ENCODE measurements at places on chromosomes 11 and 22. TPM values are rescaled to one million over a fixed set of nuclear protein-coding genes. Genes with fewer than 3 reads are reported as not detected.

MMP10 gene
- not detected for total RNA-seq

TEF gene
- 8.6 TPM for total RNA-seq

IFTAP gene
- total RNA-seq: 13.5 TPM

GRCh38 chr11:534396-535209 lies 773 bp downstream of the HRAS start:
- H3K36me3 ChIP-seq: no peaks in the 10 kb centered on the region
- peak overlapping the region; percentile 73 for H3K4me3 ChIP-seq
- no peaks in the 10 kb centered on the region for H3K4me1 ChIP-seq

DNA sequence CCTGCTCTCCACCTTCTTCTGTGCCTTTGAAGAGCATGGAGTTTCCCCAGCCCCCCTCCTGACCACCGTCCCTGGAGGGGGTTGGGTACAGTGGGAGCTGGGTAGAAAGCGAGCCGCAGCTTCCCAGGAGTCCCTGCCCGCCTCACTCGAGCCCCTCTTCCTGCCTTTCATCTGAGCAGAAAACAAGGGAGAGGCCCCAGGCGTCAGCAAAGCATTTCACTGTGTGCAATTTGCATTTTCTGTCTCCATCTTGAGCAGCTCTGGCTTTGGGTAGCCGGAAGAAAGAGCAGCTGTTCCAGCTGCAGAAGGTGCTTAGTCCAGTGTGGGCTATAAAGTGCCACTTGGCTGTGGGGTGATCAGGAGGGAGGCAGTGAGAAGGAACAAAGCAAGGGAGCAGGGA lies 229.7 kb downstream of the CEP164 start:
- H3K27me3 ChIP-seq: no peaks in the 10 kb centered on the region
- no peak overlapping the region for H3K27ac ChIP-seq
- no peak overlapping the region for H3K4me3 ChIP-seq
- H3K4me1 ChIP-seq: no peaks in the 10 kb centered on the region

- H3K27me3 ChIP-seq: no peaks in the 10 kb centered on the region
- DNase-seq: no peak
- no peaks in the 10 kb centered on the region for H3K4me1 ChIP-seq
- no peak overlapping the region for H3K4me3 ChIP-seq
These were observed 78.2 kb downstream of the GGT1 start for GRCh38 chr22:24681236-24681635.

- no peaks in the 10 kb centered on the region for H3K4me1 ChIP-seq
- DNase-seq: no peak
- H3K27ac ChIP-seq: no peak overlapping the region
- no peaks in the 10 kb centered on the region for H3K27me3 ChIP-seq
- H3K4me3 ChIP-seq: no peak overlapping the region
These were observed 5.5 kb upstream of the TMPRSS6 start for GRCh38 chr22:37115032-37115431.

- no peaks in the 10 kb centered on the region for H3K27me3 ChIP-seq
- H3K36me3 ChIP-seq: no peaks in the 10 kb centered on the region
- no peak overlapping the region for H3K27ac ChIP-seq
- no peak overlapping the region for H3K4me3 ChIP-seq
- DNase-seq: no peak
These were observed 29.8 kb downstream of the MAML2 start for GRCh38 chr11:96313163-96313562.

DNA sequence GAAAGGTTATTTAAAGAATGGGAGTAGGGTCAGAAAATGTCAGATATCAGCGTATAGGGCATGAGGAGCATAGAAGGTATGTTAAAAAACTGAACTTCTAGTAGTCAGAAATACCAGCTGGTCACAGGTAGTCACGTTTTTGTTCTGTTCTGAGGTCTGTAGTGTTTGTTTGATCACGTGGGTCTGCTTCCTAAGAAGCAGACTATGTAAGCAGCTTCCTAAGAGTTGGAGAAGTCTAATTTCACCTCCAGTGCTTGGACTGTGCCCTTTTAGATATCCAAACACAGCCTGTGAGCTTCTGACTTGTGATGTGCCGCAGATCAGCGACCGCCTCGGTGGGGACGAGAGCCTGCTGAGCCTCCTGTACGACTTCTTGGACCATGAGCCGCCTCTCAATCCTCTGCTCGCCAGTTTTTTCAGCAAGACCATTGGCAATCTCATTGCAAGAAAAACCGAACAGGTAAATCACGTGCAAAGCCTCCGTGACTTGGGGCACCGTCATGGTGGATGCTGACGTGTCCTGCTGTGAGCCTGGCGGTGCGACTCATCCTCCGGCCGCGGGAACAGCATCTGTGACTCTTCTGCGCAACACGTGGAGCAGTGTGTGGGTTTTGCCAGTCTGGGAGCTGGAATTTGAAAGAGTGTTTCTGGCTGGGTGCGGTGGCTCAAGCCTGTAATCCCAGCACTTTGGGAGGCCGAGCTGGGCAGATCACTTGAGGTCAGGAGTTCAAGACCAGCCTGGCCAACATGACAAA lies 63.5 kb downstream of the PPP6R2 start:
- H3K27ac ChIP-seq: no peak overlapping the region
- H3K4me3 ChIP-seq: no peak overlapping the region
- H3K4me1 ChIP-seq: no peaks in the 10 kb centered on the region
- no peaks in the 10 kb centered on the region for H3K27me3 ChIP-seq
- H3K36me3 ChIP-seq: peaks cover 2% of the 10 kb centered on the region

DNA sequence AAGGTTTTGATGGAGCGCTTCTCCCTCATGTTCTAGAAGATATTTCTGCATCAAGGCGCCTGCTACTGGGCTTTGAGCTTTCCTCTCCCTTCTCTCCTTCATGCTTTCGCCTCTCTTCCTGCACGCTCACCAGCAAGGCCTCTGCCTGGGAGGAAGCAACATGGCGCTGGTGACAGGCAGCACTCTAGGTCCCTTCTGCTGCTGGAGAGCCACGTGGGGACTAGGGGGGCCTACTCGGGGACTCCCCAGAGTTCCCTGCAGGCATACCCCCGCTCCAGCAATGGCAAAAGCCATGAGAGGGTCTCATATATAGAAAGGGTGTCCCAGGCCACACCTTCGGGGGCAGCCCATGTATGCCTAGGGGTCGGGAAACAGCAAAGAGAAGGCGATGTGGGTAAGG lies 49.7 kb downstream of the GRIK4 start:
- no peaks in the 10 kb centered on the region for H3K27me3 ChIP-seq
- H3K36me3 ChIP-seq: no peaks in the 10 kb centered on the region
- peak; percentile 27 for DNase-seq
- H3K4me1 ChIP-seq: no peaks in the 10 kb centered on the region
- H3K4me3 ChIP-seq: no peak overlapping the region

DNA sequence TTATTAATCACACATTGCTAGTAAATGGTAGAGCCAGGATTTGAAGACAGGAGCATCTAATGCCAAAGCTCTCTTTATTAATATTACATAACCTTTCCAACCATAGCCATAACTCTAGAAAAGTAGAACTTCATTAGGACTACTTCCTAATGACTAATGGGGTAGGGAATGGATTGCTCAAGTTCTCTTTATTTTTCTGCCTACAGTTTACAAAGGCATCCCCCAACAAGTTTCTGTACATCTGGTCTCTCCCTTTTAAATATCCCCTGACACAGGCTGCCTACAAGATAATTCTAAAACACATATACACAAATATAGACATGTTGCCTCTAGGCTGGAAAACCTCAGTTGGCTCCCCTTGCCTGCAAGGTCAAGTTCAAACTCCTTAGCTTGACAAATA lies 534.9 kb downstream of the SOX6 start:
- H3K36me3 ChIP-seq: no peaks in the 10 kb centered on the region
- no peak overlapping the region for H3K4me3 ChIP-seq
- peaks cover 4% of the 10 kb centered on the region for H3K4me1 ChIP-seq
- no peak for DNase-seq
- H3K27me3 ChIP-seq: no peaks in the 10 kb centered on the region
- no peak overlapping the region for H3K27ac ChIP-seq

- H3K27ac ChIP-seq: no peak overlapping the region
- H3K36me3 ChIP-seq: no peaks in the 10 kb centered on the region
- H3K27me3 ChIP-seq: no peaks in the 10 kb centered on the region
- no peaks in the 10 kb centered on the region for H3K4me1 ChIP-seq
- DNase-seq: no peak
These were observed 50.2 kb upstream of the FGF3 start for GRCh38 chr11:69869311-69869939.

DNA sequence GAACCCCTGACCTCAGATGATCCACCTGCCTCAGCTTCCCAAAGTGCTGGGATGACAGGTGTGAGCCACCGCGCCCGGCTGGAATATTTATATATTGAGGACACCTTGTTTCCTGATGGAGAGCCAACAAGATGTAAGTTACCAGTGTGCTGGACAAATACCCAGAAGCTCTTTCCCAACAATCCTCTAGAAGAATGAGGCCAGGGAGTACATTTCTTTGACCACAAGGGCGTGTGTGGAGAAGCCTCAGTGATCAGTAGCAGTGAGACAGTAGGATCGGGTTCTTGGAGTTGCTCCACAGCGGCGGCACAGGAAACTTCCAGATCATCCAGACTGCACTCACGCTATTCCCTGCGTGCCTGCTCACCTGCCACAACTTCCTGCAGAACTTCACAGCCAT lies 10.3 kb upstream of the POLA2 start:
- no peak for DNase-seq
- no peaks in the 10 kb centered on the region for H3K36me3 ChIP-seq
- H3K4me1 ChIP-seq: no peaks in the 10 kb centered on the region
- no peaks in the 10 kb centered on the region for H3K27me3 ChIP-seq
- no peak overlapping the region for H3K27ac ChIP-seq
- no peak overlapping the region for H3K4me3 ChIP-seq

DNA sequence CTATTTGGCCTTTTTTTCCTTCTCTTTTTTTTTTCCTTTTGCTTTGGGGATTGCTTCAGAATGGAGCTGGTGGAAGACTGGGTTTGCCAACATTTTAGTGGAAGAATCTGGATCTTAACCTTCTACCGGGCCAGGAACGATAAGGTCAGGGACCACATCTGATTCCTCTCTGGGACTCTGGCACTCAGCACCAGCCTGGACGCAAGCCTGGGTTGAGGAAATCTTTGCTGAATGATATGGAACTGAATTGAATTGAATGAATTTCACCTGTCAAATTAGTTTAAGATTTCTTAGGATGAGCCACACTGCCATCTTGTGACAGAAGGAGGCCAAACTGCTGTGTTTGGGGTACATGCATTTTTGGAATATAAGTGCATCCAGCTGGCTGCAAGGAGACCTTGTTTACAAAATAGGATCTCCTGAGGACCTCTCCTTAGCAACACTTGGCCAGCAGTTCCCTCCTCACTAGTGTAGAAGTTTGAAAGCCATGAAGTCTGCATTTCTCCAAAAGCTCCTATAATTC lies 30.4 kb downstream of the TPBGL start:
- no peaks in the 10 kb centered on the region for H3K4me1 ChIP-seq
- no peaks in the 10 kb centered on the region for H3K27me3 ChIP-seq
- no peak overlapping the region for H3K27ac ChIP-seq
- no peak overlapping the region for H3K4me3 ChIP-seq
- no peaks in the 10 kb centered on the region for H3K36me3 ChIP-seq

DNA sequence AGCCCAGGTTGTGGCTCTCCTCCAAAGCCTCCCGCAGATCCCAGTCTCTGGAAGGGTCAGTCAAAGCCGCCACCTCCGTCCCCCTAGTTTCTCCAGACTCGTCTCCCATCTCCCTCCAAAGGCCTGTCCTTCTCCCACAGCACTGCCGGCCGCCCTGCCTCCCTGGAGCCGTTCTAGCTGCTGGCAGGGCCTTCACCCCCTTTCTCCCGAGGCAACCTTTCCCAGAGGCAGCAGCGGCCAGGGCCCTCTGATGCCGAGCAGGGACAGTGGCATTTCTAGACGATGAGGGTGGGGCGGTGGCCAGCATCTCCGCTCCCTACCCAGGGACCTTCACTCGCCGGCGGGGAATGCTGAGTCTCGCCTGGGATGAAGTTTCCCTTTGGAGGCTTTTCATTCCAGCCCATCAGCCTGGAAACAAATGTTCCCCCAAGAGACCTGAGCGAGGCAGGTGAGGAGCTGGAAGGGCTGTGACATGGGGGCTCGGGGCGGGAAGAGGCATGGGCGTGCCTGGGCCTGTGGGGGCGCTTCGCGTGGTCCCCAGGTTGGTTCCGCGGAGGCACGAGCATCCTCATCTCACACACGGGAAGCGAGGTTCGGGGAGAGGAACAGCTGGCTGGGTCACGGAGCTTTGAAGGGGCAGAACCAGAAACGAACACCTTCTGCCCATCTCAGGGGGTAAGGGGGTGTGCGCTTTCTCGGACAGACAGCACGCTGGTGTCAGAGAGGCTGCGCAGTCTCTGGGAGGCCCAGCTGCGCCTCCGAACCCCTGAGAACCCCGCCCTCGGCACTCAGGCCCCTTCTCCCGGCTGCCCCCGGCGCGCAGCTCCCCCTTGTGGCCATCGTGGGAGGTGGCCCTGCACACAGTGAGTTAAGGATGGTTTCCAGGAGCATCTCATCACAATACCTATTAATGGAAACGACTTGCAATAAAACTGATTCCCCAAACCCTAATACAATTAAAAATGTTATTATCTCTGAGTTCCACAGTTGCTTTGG lies 18.1 kb upstream of the KLHL35 start:
- DNase-seq: no peak
- H3K27me3 ChIP-seq: no peaks in the 10 kb centered on the region
- no peak overlapping the region for H3K27ac ChIP-seq
- H3K4me1 ChIP-seq: no peaks in the 10 kb centered on the region
- H3K4me3 ChIP-seq: no peak overlapping the region

- no peaks in the 10 kb centered on the region for H3K4me1 ChIP-seq
- no peak overlapping the region for H3K27ac ChIP-seq
- H3K27me3 ChIP-seq: no peaks in the 10 kb centered on the region
- H3K36me3 ChIP-seq: no peaks in the 10 kb centered on the region
- DNase-seq: no peak
These were observed 40.9 kb downstream of the ZC3H12C start for GRCh38 chr11:110134110-110134509.

GRCh38 chr11:68727783-68728182 lies 23.5 kb downstream of the TESMIN start:
- H3K27ac ChIP-seq: no peak overlapping the region
- H3K4me3 ChIP-seq: no peak overlapping the region
- no peak for DNase-seq
- H3K36me3 ChIP-seq: no peaks in the 10 kb centered on the region
- no peaks in the 10 kb centered on the region for H3K27me3 ChIP-seq
- H3K4me1 ChIP-seq: no peaks in the 10 kb centered on the region

GRCh38 chr11:69148806-69149205 lies 6.9 kb upstream of the SMIM38 start:
- no peaks in the 10 kb centered on the region for H3K4me1 ChIP-seq
- no peaks in the 10 kb centered on the region for H3K36me3 ChIP-seq
- no peaks in the 10 kb centered on the region for H3K27me3 ChIP-seq
- no peak for DNase-seq

Measured in aorta (tissue), 5 donors.